ENCODE measurements at places on chromosomes 5 and 9.

DNA sequence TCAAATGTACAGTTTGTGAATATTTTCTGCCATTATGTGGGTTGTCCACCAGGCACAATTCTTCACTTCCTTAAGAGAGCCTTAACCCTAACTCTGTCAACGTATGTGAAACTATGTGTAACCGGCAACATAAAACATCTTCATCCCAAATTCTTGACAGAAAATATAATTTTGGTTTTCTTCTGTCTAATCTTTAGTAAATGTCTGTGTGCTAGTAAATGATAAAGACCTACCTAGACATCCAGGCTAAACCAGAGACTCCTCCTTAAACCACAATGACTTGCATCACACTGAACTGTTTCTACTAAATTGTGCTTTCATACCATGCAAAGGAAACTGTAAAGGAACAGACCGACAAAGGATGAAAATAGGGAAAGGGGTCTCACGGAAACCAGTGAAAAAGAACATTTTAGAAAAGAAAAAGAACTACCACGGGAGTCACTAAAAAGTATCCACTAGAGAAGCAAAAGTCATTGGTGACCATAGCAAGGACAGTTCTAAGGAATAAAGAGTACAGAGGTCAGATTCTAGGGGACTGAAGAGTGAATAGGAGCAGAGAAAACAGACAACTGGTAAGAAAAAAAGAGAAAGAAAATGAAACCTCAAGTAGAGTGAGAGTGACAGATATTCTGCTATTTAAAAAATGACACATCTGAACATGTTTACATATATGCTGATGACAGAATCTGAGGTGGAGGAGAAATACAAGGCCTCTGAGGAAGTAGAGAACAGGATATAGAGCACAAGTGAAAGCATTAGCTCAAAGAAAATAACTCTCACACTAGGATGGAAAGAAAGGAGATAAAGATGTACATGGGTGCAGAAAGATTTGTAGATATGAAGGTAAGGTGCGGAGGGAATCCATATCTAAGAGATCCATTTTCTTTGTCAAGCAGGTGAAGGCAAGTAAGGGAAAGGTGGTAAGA lies 49.4 kb downstream of the FNIP1 start:
- no peak for DNase-seq

- peak; percentile 2 for DNase-seq
These were observed 573.6 kb upstream of the ARRDC3 start for GRCh38 chr5:91956738-91957137.

DNA sequence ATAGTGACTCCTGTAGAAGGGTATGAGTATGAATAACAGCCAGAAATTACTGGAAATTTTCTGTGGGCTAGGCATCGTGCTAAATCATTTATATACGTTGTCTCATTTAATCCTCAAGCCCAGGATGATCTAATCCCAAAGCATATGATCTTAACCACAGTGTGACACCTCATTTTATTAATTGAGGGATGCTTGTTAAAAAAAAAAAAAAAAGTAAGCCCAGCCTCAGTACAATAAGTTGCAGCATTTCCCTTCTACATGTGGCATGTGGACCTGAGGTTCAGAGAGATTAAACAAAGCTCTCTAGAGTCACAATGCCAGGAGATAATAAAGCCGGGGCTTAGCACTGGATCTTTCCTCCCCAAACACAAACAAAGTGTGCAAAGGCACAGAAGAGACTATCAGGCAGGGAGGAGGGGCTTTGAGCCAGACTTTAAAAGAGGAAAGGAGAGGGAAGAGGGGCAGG lies 49.5 kb downstream of the KLF4 start:
- DNase-seq, result peak; percentile 91

GRCh38 chr5:30539004-30539634 lies 654.4 kb upstream of the CDH6 start:
- no peak for DNase-seq

DNA sequence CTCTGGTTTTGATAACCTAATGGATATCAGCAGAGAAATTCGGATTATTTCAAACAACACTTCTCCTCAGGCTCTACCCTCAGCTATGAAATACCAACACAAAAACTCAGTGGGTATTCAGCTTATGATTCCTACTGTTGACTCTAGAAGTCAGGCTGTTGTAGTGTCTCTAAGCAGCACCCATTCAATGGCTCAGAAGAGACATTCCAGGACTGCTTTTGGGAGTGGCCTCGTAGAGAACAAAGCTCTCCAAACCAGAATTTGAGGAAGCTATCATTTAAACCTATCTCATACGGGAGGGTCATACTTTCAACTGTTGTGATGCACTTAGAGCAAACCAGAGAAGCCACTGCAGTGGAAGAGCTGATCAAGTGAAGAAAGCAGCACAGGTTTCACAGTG lies 34.1 kb downstream of the ETF1 start:
- no peak for DNase-seq

GRCh38 chr9:14883310-14883944 lies 26.8 kb downstream of the FREM1 start:
- DNase-seq, result no peak

- no peak for DNase-seq
These were observed 77.0 kb downstream of the ANKRD55 start for GRCh38 chr5:56155992-56156584.

GRCh38 chr5:96080557-96080956 lies 118.9 kb upstream of the ELL2 start:
- DNase-seq, result no peak

DNA sequence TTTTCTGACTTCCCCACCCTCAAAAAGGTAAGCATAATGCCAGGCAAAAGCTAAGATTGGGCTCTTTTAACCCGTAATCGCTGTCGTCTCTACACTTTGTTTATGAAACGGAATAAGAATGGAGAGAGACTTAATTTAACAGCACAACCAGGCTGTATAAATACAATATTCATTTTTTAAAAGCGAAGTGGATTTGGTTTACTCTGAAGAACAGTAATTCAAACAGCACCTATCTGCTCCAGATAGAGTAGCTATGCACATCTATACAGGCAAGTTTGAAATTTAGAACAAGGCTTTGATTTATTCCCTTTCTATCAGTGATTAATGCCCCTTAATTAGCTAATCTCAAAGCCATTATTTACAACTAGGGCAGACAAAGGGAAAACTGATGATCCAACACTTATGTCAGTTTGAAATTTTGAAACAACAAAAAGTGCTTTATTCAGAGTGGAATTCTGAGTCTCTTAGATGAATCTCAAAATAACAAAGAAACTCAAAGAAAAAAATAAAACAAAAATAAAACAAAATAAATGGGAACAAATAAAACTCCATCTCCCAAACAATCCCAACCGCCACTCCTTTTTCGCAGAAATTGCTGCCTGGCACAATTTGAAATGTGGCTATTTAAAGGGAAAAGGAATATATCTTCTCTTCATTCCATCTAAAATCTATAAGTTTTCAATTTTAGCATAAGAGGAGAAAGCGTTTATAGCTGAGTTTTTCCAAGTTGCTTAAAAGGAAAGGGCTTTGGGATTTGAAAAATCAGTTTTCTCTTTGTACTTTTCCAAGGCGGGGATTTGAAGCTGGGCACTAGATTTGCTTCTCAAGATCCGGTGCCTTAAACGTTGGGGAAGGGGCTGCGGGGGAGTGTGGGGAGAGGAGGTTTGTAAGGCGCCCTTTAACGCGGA lies 298.6 kb downstream of the PARP8 start:
- no peak for DNase-seq

GRCh38 chr9:7791394-7791793 lies 8.2 kb downstream of the DMAC1 start:
- DNase-seq, result no peak

DNA sequence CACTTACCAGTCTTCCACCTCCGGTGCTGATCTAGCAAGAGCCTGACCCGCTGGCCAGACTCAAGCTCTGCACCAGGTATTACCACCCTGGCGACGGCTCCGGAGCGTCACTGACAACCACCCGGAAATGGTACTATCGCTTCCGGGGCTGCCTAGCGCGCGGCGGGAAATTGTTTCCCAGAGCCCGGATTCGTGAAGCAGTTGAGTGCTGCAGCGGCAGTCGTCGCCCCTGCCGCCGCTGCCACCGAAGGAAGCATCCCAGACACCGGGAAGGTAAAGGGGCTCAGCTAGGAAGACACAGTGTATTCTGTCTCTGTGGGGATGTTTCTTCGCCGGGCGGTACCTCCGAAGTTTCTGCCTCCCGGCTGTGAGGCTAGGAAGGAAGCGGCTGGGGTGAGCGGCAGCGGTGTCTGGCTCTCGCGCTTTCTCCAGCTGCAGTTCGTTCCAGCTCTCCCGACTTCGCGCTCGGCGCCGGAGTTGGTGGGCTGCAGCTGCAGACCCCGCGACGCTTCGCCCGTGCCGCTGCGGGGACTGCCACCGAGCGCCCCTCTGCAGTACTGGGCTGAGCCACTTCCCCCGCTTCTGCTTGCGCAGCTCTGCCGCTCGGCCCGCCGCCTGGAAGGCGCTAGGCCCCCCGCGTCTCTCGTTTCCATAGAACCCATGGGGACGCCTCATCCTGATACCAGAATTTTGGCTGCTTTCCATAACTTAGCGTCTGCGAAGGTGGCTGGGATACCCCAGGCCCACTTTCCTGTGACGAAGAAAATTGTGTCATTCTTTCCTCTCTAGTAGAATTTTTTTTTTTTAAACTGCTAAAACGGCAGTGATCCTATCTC lies at the start of the genes KIAA0825 and SLF1:
KIAA0825 (minus strand) TSS at position 112 of the 836 bp plus-strand sequence. CDS start 81,478 bp downstream, outside the sequence.
SLF1 (plus strand) TSS at position 177 of the 836 bp plus-strand sequence. CDS start 10,142 bp downstream, outside the sequence.
- peak; percentile 92 for DNase-seq

GRCh38 chr5:90408571-90409317 lies 812 bp downstream of the CETN3 start:
- DNase-seq, result peak; percentile 55

DNA sequence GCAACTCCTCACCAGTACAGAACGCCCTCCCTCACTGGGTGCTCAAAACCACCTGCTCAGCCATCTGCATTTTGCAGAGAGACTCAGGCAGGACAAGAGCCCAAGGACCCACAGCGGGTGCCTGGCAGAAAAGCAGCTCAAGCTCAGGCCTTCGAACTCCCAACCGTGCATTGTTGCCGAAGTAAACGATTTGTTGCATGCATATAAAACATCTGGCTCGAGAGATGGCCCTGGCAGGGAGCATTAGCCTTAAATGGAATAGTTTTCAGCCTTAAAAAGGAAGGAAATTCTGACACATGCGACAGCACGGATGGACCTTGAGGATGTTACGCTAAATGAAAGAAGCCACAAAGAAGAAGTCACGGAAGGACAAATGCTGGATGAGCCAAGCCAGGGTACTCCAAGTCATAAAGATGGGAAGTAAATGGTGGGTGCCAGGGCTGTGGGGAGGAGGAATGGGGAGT lies 160.4 kb upstream of the PHYKPL start:
- no peak for DNase-seq

GRCh38 chr9:14405176-14405706 lies 91.3 kb upstream of the NFIB start:
- DNase-seq, result no peak

GRCh38 chr5:110359221-110359620 lies 367.2 kb downstream of the TMEM232 start:
- DNase-seq, result no peak

- DNase-seq, result no peak
These were observed 52.5 kb upstream of the CDKN2AIPNL start for GRCh38 chr5:134463991-134464760.

GRCh38 chr5:154611341-154611767 lies 133.3 kb upstream of the HAND1 start:
- DNase-seq, result peak; percentile 19

GRCh38 chr9:118109542-118109941 lies 405.3 kb downstream of the TLR4 start:
- DNase-seq, result no peak

DNA sequence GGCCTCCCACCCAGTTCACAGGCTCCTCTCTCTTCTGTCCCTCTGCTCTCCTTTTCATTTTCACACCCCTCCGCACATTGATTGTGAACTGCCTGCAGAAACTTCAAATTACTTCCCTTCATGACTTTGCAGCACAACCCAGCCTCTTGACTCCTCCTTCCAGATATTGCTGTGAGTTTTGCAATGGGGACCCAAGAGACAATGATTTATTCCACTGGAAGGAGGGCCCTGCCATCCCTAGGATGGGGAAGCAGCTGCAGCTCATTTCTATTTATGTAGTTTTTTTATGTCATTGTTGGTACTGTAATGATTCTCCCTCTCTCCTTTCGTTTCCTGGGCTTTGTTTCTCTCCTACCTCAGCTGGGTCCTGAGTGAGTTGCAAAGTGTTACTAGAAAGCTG lies 364.9 kb downstream of the ICE1 start:
- DNase-seq, result no peak

DNA sequence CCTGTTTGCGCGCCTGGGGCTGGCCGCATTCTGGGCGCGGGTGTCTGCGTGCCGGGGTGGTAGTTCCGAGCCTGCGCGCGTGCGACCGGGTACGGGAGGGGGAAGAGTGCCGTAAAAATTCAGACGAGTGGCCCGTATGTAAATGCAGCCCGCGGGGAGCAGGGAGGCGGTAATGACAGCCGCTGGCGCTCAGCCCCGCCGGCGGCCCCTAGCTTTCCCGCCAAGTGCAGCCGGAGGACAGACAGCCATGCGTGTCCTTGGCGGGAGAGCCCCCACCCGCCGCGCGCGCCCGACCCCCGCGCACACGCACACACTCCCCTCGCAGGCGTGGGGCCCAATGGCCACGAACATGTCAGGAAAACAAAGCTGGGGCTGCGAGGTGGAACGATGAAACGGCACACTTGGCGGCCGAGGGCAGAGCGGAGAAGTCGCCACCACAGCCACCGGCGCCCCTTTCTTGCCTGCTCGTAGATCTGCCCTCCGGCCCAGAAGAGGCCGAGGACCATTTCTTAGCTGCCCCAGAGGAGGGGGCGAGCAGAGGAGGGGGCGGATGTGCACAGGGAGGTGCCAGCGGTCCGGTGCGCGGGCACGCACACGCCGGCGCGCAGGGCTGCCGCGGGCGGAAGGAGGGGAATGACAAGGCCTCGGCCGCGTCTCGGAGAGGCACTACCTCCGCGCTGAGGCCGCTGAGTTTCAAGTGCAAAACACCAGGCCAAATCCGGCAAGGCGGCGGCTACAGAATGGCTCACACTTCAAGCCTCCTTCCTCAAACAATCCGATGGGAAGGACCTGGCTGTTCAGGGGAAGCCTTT lies 208.4 kb downstream of the MEF2C start:
- DNase-seq, result peak; percentile 51

Data from NCI-H82 (cell line).